GM20000 (cell line): ENCODE measurements at places on chromosomes 6 and 20.

- no peak for DNase-seq
These were observed 43.4 kb downstream of the LRFN2 start for GRCh38 chr6:40543776-40544175.

DNA sequence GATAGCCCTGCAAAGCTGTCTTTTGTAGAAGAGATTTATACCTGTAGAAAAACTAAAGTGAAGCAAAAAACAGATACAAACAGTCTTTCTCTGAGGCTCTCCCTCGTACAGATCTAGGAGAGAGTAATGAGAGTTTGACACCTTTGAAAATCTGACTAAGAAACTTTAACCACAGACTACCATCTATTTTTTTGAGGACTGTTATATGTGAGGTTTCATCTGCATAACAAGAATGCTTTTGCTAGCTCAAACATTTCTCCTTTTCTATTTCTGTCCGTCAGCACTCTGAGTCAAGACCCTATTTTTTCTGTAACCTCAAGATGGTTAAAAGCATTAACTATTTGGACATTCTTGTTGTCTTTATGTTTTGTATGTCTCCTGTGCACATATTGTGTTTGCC lies 193.0 kb downstream of the BTBD3 start:
- DNase-seq, result no peak

DNA sequence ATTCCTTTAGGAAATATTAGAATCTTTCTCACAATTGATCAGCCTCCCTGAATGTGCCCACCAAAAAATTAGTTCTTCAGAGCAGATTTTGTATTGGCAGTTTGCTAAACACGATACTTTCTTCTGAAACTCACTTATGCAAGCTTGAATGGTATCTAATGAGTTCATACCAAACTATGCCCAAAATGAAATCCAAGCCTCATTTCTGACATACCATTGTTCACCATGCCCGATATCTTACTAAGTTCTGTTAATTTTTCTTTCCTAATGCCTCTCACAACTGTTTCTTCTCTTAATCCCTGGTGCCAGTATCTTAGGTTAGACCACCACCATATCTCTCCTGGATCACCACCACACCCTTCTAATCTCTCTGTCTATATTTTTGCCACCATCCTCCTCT lies 755.9 kb downstream of the KIF16B start:
- no peak for DNase-seq

DNA sequence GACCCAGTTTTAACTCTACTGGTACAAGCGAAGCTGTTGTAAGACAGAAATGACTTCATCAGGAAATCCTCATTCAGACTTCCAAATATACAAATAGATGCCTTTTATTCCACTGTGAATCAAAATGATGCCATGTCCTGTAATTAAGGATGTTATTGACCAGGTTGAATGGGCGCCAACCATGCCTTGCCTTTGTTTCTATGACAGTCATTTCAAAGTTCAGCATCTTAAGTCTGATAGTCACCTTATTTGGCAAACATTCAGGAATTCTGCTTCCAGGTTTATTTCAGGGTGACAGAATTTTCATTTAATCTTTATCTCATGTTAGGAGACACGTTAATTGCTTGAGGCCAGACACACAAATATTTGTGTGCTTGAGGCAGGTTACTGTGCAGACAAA lies 592.8 kb upstream of the JAG1 start:
- no peak for DNase-seq

GRCh38 chr20:51497542-51498467 lies 44.7 kb downstream of the NFATC2 start:
- DNase-seq, result peak; percentile 78

- no peak for DNase-seq
These were observed 487.5 kb downstream of the EPM2A start for GRCh38 chr6:145247692-145248419.

- no peak for DNase-seq
These were observed 28.5 kb upstream of the HLA-DRB5 start for GRCh38 chr6:32558426-32559057.

DNA sequence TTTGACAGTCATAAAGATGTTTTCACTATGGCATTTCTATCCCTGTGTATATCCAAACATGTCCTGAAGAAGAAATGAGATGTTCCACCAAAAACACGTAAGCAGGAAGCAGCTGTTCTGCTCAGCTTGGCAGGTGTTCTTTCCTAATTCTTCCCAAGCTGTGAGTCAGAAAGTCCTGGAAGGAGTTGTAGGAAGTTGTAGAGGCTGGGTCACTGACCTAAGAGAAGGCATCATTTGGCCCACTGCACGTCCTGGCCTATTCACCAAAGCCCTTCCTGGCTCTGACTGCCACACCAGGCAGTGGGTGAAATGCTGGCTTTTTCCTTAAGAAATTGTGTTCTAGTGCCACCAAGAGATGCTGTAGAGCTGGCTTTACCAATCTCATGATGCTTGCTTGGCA lies 40.3 kb downstream of the STX11 start:
- no peak for DNase-seq

DNA sequence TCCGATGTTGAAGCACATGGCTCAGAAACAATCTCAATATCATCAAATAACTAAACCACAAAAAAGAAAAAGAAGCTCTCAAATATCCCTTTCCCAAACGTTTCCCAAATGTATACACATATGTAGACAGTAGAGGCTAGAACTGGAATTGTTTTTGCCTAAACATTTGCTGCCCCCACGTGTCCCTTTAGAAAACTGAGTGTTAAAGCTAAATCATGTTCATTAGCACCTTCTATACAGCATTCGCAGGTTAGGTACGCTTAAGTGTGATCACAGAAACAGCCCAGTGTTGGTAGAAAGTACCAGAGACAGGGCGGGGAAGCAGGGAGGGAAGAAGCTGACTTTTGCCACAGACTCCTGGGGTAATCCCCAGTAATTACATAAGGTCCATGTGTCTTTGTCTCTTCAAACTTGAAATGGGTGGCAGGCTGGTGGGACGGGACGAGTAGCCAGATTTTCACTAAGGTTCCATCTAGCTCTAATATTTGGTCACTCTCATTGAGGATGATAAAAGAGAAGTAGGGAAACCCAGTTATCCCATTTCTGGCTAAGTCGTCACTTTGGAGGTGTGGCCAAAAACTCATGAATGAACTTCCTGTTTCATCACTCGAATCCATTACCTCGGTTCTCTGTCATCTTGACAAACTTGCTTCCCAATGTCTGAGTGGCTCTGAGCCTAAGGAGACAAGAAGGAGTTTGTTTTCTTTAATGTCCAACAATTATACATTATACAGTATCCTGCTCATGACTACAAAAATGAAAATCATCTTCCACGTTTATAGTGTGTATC lies 15.0 kb upstream of the TFAP2A start:
- DNase-seq, result peak; percentile 63

- DNase-seq, result no peak
These were observed 932 bp upstream of the TAAR9 start for GRCh38 chr6:132537145-132537544.

- DNase-seq, result no peak
These were observed 244.4 kb downstream of the GMPR start for GRCh38 chr6:16482702-16483314.

GRCh38 chr20:24731312-24731711 lies 217.8 kb upstream of the CST7 start:
- DNase-seq, result no peak

GRCh38 chr6:144384427-144384826 lies 99.3 kb downstream of the UTRN start:
- DNase-seq, result no peak

DNA sequence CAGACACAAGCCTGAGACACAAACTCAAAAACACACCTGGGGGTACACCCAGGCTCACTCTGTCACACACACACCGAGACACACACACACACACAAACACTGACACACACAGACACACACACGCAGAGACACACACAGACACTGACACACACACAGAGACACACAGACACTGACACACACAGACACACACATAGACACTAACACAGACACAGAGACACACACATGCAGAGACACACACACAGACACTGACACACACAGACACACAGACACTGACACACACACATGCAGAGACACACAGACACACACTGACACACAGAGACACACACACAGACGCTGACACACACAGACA lies 14.4 kb upstream of the ABHD16B start:
- no peak for DNase-seq

DNA sequence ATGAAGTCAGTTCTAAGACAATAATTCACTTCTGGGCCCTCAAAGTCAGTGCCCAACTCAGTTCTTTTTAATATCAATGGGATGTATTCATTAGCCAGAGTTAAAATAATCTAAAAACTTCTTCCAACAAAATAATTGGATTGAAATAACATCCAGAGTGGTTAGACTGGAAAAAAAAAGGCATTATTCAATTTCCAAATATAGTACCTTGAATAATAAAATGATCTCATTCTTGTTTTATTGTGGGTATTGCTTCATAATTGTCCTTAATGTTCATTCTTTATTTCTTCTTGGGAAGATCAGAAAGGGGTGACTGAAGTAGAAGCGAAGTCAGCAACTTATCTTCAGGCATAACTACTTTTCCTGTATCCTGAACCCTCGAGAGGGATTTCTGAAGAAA lies 85.1 kb upstream of the JARID2 start:
- DNase-seq, result no peak

DNA sequence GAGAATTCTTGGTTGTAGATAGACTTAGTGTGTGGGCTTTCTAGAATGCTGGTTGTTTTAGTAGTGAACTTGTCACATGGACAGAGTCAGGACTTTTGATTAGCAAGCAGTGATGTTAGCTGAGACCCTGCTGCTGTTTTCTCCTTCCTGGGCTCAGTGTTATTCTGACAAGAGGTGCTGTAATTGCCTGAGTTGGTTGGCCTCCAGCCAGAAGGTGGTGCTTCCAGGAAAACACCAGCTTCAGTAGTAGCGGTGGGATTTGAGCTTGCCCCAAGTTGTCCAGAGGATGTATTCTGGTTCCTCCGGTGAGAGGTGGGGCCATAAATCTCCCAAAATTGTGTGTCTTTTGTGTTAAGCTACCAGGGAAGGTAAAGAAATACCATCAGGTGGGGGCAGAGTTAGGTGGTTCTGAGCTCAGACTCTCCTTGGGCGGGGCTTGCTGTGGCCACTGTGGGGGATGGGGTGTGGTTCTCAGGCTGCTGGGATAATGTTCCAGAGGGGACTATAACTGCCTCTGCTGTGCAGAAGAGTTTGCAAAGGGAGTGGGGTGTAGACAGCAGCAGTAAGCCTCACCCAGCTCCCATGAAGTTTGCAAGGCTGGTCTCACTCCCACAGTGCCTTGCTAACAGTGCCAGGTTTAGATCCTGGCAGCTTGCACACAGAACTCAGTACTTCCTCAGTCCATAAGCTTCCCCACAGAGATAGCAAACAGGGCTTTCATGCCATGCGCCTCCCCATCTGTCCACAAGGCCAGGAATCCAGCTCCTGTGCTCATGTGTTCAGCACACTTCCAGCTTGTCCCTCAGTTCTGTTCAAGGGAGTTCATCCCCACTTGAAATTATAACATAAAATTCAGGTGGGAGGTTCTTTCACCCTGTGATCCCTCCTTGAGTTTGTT lies 278.4 kb upstream of the PTCHD4 start:
- DNase-seq, result no peak

GRCh38 chr20:62030834-62031434 lies 34.7 kb downstream of the TAF4 start:
- peak; percentile 79 for DNase-seq

- no peak for DNase-seq
These were observed 66.5 kb upstream of the TENT5A start for GRCh38 chr6:81818901-81819361.

DNA sequence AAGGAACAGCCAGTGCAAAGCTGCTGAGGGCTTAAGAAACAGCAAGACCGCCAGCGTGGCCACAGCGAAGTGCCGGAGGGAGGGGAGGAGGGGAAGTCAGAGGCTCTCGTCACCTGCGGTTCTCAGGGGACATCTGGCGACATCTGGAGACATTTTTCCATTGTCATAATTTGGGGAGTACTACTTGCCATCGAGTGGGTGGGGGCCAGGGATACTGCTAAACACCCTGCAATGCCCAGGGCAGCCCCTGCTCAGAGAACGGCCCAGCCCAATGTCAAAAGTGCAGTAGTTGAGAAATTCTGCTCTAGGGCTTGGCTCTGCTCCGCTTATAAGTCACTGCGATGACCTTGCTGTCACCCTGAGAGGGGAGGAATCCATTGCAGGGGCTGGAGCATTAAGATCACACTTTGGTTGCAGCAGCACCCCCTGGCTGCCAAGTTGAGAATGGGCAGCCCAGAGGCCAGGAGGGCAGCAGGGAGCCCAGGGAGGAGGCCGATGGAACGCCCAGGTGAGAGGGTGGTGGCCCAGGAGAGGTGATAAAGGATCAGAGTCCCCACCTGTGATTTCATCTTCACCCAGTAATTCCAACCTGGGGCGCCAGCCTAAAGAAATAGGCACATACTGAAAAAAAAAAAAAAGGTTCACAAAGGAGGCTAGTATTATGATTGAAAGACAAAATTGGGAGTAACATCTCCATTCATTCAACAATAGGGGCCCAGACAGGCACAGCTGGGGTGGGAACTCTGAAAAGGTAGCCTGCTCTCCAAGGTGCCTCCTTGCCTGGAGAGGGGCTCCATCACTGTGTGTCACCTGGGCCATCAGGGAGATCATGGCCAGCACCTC lies 218.2 kb downstream of the BMP7 start:
- DNase-seq, result peak; percentile 61

GRCh38 chr6:44676246-44676790 lies 288.8 kb downstream of the CDC5L start:
- DNase-seq, result no peak

DNA sequence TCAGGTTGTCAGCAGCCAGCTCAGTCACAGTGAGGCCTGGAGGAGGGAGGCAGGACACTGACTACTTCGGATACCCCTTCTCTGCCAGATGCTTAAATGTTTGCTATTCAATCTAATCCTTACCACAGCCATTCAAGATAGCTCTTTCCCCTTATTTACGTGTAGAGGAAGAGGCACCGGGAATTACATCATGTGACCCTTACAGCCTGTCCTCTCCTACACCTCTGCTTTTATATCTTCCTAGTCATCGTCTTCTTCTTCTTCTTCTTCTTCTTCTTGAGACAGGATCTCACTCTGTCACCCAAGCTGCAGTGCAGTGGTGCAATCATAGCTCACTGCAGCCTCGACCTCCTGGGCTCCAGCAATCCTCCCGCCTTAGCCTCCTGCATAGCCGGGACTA lies 148.1 kb upstream of the NEDD9 start:
- DNase-seq, result no peak

DNA sequence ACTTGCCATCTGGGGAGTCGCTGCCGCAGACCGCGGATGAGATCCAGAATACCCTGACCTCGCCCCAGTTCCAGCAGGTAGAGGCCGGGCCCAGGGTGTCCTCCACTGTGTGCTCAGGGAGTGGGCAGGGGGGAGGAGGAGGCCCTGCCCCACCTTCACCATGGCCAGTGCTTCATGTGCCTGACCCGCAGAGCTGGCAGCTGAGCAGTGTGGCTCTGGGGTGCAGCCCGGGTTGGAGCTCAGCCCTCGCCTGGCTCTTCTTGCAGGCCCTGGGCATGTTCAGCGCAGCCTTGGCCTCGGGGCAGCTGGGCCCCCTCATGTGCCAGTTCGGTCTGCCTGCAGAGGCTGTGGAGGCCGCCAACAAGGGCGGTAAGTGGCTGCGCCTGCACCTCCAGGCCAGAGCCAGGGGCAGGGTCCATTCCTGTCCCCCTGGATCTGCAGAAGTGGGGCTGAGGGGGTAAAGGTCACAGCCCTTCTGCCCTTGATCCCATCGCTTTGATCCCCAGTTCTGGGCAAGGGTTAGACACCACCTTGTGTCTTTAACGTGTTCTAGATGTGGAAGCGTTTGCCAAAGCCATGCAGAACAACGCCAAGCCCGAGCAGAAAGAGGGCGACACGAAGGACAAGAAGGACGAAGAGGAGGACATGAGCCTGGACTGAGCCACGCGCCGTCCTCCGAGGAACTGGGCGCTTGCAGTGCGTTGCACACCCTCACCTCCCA lies 5.5 kb downstream of the ADRM1 start:
- DNase-seq, result no peak

GRCh38 chr20:62733891-62734290 lies 25.3 kb downstream of the NTSR1 start:
- DNase-seq, result no peak
